AML-193 (cell line): ENCODE measurements at places on chromosomes 3 and 15.

GRCh38 chr3:159069866-159070425 lies 268.1 kb downstream of the MFSD1 start:
- no peak for DNase-seq

GRCh38 chr3:187027531-187028278 lies 97.4 kb downstream of the ST6GAL1 start:
- DNase-seq, result no peak

DNA sequence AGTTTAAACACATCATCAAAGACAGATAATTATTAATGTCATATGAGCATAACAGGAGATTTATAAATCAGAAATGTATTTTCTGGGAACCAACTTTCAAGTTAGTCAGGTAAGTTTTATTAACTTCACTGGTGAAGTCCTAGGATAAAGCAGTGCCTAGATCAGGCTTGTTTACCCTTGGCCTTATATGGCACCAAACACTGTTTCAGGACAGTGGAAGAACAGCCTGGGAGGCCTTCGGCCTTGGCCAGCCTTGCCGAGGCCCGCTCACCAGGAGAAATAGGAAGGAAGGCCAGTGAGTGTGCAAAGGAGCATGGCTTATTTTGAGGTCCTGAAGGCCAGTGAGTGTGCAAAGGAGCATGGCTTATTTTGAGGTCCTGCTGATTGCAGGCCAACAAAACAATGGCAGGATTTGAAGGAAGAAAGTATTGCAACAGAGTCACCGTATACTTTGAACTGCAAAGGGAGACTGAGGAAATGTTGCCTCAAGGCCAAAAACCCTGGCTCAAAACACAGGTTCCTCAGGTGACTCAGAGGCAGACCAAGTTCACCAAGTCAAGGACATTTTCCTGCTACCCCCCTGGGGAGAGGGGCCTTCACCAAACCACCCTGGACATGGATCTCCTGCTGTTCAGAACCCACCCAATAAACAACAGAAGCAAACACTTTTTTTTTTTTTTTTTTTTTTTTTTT lies 174.3 kb downstream of the TP63 start:
- no peak for DNase-seq

- DNase-seq, result no peak
Measured at GRCh38 chr15:38071211-38071972, 137.0 kb downstream of the TMCO5A start.

DNA sequence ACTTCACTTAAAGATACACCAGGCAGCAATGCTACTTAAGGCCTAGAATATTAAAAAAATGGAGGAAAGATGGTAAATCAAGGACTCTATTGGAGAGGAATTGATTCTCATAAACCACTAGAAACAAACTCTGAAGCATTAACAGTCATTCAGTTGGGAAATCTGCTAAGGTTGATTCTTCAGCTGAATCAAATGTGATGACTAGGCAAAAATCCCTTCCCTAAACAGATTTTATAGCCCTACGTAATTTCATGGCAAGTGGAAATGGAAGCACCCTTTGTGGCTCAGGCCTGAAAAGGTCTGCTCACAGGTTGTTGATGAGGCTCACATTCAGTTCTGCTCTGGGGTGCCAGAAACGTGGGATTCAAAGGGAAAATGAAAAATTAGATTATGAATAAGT lies 38.8 kb upstream of the ARL14 start:
- DNase-seq, result no peak

DNA sequence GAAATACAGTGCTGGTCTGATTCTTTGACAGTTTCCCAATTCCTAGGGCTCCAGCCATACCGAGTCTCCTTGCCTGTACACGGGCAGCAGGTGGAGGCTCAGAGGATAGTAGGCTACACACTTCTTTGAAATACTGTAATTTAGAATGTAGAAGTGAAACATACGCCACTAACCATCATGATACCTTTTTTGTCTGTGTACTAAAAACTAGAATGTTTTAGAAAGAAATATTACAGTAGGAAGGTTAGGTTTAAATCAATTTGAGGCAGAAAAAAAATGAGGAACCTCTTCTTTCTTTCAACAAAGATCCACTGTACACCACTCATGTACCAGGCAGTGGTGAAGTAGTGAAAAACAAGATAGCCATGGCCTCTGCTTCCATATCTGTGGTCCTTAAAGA lies 354.7 kb downstream of the MCTP2 start:
- DNase-seq, result no peak

DNA sequence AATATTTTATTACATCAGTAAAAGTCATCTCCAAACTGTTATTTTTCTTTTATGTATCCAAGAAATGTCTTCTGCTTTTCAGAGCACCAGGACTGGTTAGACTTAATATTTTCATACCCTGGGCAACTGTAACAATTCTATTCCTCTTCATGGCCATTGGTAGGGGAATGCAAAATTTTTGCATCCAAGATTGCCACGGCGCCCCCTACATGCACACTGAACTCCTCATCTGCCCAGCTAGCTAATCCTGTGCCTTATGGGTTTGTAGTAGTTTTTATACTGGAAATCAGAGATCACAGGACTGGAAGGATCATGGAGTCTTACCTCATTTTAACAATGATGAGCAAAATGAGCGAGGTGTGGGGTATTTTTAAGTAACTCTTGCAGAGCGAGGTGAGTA lies 74.2 kb downstream of the CRTC3 start:
- no peak for DNase-seq

DNA sequence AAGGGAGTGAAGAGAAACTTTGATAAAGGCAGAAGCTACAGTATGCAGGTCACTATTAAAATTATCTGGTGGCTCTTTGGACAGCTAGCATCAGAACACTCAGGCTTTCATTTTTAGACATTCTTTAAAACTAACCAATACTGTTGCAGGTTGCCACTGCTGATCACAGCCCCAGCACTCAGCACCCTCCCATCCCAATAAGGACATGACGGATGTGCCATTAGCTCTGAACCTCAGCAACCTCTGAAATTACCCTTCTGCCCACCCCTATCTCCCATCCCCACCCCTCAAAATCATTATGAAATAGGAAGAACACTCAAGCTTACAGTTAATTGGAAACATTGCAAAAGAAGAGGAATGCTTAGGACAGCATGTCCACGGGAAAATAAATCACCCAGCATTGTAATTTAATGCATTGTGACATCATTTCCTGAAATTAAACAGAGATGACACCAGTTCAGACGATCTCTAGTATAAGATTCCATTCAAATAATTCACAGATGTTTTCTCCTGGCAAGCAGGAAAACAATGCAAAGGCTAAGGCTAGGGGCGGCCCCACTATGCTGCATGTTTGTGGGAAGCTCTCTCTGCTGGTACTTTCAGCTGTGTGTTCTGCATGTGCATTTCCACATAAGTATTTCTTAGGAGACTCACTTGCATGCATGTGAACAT lies 71.6 kb downstream of the MEIS2 start:
- no peak for DNase-seq

- no peak for DNase-seq
Measured at GRCh38 chr3:49255112-49255511, 21.9 kb downstream of the C3orf62 start.

GRCh38 chr3:129616713-129617112 lies 10.2 kb upstream of the PLXND1 start:
- DNase-seq, result no peak

DNA sequence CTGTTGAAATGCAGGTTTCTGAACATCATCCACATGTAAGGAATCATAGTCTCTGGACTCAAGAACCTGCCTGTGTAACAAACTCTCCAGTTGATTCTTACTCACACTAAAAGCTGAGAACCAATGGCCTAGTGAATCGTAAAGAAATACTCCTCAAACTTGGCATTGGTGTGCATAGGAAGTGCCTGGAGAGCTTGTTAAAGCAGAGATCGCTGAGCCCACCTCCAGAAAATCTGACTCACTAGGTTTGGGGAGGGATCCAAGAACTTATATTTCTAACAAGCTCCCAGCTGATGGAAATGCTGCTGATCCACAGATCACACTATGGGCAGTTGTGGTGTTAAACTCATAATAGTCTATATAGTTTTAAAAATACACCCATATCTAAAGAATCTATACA lies 55.8 kb upstream of the LMCD1 start:
- no peak for DNase-seq

DNA sequence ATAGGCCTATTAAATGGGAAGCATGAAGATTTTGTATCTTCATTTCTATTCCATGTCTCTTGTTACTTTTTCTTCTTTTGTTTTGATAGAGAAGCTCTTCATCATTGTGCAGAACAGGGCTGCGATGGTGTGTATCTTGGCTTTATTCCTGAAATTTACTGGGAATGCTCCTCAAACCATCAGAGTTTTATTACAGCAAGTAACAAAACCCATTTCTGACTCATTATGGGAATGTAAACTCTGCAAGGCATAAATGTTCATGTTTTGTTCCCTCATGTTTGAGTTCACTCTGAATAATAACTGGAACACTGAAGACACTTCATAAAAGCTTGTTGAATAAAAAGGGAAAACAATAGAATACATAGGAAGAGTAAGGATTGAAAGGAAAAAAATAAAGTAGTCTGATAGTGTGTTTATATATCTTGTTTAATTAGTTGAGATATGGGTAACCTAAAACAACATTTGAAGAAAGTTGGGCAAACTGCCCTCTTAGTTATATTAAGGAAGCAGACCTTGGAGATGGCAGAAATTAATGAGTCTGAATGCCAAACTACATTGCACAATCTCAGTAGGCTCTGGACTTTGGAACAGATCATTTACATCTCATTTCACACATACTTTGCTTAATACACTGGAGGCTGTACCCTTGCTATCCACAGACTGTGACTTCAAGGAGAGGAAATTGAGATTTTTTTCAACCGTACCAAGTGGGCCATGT lies 521.5 kb downstream of the GRM7 start:
- no peak for DNase-seq

DNA sequence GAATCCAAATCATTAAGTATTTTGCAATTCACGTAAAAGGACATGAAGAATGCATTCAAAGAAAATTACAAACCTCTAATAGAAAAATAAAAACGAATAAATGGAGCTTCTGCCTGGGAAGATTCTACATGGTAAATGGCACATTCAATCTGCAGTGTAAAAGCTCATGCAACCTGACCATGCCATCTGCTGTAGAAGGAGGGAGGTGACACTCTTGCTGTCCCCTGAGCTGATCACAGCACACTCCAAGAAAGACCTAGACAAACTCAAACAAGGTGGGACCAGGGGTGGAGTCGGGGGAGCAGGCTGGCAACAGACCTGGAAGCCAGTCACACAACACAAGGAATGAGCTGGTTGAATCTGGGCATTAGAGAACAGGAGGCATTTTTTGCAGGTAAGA lies 101.8 kb downstream of the BDH1 start:
- DNase-seq, result peak; percentile 16

DNA sequence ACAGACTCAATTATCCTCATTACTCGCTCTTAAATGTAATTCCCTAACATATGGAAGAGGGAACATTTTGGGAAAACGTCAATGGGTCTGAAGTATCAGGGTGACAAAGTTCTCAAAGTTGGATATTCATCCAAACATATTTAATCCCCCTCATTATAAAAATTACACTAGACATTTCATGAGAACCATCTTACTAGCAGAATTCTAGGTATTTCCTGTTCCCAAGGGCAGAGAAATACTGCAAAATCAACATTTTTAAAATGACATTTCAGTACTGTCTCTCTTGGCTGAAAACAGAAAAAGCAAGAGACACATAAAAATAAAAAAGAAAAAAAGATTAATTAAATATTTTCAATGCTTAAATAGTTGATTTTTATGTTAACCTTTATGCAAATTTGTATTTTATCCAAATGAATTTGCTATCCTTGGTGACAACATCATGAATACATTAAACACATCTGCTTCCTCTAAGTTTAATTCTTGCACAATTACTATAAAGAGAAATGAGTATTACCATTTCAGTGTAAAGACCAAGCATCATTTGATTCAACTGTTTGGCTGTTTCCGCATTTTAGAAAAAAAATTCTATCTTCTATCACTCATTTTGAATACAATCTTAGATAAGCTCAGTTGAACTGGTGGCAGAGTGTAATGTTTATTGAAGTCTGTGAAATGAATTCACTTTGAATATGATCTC lies 114.8 kb upstream of the COL8A1 start:
- DNase-seq, result no peak

GRCh38 chr3:62815981-62816380 lies 59.2 kb downstream of the CADPS start:
- DNase-seq, result no peak

DNA sequence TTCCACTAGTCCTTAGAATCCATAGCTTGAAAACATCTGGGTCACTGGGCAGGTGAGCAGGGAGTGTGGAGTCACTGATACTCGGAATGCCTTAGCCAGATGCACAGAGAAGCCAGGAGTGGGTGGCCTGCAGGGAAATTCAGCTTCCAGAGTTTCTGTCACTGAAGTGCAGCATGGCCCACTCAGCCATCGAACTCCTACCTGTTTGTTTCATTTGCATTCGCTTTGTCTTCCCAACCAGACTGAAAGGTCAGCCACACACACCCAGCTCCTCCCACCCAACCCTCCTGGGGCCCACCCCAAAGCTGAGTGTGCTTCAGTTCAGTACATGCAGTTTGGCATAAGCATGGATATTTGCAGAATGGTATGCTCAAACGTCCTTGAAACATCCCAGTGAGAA lies 124.5 kb upstream of the ATP10A start:
- DNase-seq, result no peak

- DNase-seq, result no peak
Measured at GRCh38 chr15:61186905-61187741, 42.0 kb downstream of the RORA start.

GRCh38 chr3:117486719-117487716 lies 777.4 kb downstream of the TUSC7 start:
- DNase-seq, result no peak

- no peak for DNase-seq
Measured at GRCh38 chr3:39388741-39389248, 5.6 kb downstream of the SLC25A38 start.
